ENCODE measurements at places on chromosomes 2 and 18.
A peak's percentile ranks its signal among the peaks of the same experiment; 100 is the strongest.

GRCh38 chr2:132581991-132582738, 87.8 kb downstream of the LYPD1 start:
- DNase-seq = peak; percentile 26

DNA sequence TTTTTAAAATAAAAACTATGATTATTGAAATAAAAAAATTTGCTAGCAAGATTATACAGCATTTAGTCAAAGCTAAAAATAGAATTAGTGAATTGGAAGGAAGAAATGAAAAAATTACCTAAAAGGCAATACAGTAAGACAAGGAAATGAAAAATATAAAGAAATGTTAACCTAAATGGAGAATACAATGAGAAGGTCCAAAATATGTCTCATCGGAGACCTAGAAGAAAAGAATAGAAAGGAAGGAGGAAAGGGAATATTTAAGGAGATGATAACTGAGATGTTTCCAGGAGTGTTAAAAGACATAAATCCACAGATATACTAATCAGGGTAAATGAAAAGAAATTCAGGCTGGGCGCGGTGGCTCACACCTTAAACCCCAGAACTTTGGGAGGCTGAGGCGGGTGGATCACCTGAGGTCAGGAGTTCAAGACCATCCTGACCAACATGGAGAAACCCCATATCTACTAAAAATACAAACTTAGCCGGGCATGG, 78.9 kb downstream of the AFF3 start:
- DNase-seq = no peak

DNA sequence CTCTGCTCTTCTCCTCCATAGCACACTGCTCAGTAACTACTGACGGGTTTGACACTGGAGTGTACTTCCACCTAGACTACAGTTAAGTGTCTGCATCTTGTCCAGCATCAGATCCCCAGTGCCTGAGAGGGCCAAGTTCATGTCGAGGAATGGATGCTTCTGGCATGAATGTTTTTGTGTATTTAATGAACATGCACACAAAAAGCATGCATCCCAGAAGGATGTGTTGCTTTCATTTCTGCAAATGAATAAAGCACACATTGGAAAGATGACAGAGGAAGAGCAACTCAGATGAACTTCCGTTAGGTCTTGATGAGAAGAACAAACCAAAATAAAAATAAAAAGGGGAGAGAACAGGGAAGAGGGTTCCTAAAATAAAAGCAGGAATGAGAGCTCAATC, 27.9 kb downstream of the C2orf49 start:
- DNase-seq = no peak

- no peak for DNase-seq
These were observed 244.2 kb downstream of the KCNS3 start for GRCh38 chr2:18122544-18123210.

DNA sequence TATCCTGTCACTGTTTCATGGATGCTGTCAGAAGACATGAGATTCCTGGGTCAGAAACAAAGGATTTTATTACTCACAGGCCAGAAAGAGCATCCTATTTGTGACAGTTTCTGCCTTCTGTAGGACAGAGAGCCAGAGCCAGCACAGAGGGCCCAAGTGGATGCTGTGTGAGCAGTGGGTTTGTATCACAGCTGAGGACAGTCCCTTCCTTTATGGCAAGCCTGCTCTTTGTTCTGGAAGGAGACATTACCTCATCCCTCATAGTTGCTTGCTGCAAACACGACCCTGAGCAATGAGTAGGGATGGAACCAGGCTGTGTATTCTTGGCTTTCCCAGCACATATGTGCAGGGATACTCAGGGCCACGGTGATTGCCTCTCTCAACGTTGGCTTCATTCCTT, 41.6 kb downstream of the ARHGEF4 start:
- DNase-seq = no peak

- DNase-seq = no peak
These were observed 20.6 kb upstream of the TMEM163 start for GRCh38 chr2:134739236-134739878.

DNA sequence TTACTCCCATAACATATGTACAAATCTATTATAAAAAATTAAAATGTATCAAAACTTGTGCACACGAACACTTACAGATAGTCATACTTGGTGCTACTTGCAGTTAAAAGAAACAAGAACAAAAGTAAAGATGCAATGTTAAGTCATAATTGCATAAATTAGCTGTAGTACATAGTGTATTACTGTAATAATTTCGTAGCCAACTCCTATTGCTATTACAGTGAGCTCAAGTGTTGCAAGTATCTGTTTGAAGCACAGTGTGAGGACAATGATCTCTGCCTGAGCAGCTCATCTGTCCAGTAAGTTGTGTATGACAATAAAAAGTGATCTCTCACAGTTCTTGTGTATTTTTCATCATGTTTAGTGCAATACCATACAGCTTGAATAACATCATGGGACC, 7.5 kb upstream of the SERPINB13 start:
- DNase-seq = no peak

DNA sequence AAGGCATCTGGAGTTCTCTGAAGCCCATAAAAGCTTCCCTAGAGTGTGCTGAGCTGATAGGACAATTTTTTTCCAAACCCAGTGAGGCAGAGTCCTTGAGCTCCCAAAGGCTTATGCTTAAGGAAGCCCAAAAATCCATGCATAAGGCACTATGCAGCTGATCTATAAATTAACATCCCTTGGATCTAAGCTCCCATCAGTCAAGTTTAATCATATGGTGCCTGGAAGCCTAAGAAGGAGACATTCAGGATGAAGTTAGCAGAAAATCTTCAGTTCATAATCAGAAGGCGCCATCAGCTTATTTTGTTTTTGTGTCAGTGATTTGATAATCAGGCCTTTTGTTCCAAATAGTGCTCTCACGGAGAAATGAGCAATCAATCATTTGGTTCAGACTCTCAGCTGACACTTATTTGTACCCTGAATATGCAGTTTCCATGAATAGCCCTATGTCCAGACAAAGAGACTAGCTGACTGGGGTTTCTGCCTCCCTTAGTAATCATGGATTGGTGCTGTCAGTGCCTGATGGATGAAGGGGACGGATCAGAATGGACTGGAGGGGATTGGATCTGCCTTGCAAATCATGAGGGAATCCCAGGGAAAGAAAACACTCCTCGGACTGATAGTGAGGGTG, 464.8 kb upstream of the RGPD4 start:
- no peak for DNase-seq

DNA sequence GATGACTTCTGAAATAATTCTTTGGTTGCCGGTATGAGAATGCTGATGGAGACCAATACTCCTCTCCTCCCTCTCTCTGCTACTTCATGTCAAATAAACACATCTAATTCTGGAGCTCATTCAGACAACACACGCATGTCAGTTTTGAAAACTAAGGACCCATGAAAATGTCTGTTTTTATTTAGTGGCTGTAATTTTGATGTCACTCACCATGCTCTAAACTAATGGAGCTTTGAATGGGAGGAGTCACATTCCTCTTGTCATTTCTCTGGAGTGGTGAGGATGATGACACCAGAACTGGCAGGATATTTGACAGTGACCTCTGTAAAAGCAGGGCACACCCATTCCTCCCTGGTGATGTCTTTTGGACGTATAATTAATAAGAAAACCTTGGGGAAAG, 163.0 kb downstream of the PHLPP1 start:
- DNase-seq = no peak

- DNase-seq = no peak
These were observed 109.1 kb downstream of the CYP26B1 start for GRCh38 chr2:72038524-72038923.

- DNase-seq = no peak
These were observed 29.4 kb upstream of the EIF2AK3 start for GRCh38 chr2:88656690-88657089.

- peak; percentile 44 for DNase-seq
These were observed 26.1 kb upstream of the SALL3 start for GRCh38 chr18:78953566-78953965.

DNA sequence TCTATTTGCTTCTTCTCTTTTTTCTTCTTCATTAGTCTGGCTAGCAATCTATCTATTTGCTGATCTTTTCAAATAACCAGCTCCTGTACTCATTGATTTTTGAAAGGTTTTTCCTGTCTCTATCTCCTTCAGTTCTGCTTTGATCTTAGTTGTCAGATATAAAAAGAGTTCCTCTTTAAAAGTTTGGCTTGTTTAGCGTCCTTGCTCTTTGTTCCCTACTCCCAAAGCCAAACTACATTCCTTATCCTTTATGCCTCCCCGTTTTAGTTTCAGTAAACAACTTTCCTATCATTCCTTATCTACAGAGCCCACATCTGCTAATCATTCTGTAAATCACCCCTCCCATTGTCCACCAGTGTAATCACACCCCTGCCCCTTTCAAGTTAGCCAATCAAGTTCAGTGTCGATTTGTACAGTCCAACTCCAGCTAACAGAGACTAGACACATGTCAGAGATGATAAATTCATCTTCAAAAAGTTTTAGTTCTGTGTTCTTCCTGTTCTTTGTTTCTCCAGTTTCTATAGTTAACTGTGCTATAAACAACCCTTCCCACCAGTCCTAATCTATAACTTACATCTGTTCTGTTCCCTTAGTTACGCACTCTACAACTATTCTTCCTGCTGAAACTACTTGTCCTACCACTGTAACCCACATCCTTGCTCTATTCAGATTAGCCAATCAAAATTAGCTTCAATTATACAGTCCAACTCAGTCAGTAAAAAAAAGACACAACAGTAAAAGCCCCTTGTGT, 44.4 kb downstream of the TFPI start:
- no peak for DNase-seq

DNA sequence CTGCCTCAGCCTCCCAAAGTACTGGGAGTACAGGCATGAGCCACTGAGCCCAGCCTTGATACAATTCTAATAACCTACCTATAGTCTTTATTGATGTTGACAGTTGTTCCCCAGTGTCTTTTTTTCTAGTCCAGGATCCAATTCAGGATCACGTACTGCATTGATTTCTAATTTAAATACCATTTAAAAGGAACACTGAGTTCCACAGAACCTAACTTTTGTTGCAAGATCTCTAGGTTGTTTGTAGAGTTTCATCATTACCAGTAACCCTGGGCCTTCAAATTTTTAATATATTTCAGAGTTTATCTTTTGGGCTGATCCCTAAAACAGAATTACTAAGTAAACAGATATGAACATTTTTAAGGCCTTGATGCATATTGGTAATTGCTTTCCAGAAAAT, 21.1 kb upstream of the TMBIM1 start:
- no peak for DNase-seq

DNA sequence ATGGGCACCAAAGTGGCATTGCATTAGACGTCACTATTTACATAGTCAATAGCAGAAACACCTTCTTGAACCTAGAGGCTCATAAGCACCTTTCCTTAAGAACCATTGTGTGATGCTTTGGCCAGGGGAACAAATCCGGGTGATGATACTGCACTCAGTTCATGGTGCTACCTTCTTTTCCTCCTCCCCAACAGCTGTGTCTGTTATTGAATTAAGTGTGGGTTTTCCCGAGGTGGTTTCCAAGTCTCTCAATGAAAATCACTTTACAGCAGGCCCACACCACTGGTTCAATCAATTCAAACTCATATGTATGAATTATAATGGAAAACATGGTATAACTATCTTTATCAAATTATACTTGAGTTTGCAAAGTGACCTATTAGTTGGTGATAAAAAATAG, 9.3 kb upstream of the EFEMP1 start:
- DNase-seq = no peak

DNA sequence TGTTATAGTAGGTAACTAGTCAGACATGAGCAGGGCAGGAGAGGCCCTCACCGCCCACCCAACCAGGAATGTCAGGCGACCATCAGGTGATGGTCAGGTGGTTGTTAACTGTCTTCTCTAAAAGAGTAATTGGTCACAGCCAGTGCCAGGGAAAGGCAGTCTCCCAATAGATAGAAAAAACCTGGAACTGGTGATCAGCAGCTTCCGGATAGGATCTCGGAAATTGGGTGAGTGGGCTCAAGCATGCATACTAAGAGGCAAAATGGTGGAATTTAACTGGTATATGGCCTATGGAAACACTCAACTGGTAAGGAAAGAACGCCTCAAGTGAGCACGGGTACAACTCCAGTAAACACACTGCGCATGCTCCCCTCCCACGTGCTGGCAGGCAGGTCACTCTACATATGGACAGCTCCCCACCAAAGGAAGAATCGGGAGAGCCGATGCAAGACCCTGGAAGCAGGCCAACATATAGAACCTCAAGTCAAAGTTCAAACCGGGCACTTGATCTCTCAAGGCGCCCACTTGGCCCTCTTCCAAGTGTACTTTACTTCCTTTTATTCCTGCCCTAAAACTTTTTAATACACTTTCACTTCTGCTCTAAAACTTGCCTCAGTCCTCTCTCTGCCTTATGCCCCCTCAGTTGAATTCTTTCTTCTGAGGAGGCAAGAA, 43.5 kb upstream of the TMEM131 start:
- no peak for DNase-seq

DNA sequence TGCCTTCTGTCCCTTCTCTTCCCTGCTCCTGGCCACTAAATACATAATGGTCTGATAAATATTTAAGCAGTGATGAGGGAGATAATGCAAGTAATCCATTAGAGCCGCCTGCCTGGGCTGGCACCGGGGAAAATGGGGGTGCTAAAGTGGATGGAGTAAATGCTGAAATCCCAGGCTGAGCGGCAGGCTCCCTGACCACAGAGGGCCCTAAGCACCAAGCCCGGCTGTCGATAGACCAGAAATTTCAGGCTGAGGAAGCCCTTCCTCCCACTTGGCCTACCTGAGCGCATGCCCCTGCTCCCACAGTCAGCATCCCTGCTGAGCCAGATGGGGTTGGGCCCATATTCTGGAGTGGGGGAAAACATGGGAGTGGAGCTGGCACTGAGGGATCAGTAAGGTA, 197.5 kb upstream of the SKOR2 start:
- DNase-seq = no peak

GRCh38 chr2:70374616-70375015, 72.7 kb upstream of the FAM136A start:
- DNase-seq = no peak

DNA sequence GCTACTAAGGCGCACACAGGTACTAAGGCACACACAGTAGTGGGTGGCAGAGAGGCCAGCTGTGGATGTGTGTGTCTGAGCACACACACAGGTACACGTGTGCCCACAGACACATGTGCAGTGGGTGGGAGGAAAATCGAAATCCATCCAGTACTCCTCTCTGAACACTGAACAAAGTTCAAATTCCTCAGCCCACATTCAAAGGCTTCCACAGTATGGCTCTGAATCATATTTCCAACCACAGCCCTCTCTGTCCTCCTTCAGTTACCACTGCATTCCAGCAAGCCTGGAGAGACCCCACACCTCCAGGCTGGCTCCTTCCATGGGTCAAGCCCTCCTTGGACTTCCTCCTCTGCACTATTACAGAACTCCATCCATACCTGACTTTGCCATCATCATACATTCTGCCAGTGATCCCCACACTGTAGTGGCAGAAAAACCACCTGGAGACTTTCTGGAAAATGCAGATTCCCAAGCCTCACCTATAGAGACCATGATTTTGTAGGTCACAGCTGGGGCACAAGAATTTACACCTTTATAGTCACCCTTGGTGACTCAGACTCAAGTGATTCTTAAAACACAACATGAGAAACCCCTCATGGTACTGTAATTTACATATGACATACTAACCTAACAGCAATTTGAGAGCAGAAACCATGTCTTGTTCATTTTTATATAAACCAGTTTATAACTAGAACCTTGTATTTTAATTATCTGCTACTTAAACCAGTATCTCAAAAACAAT, 31.4 kb downstream of the EPG5 start:
- DNase-seq = no peak
